ENCODE measurements at places on chromosomes 2 and 18.

DNA sequence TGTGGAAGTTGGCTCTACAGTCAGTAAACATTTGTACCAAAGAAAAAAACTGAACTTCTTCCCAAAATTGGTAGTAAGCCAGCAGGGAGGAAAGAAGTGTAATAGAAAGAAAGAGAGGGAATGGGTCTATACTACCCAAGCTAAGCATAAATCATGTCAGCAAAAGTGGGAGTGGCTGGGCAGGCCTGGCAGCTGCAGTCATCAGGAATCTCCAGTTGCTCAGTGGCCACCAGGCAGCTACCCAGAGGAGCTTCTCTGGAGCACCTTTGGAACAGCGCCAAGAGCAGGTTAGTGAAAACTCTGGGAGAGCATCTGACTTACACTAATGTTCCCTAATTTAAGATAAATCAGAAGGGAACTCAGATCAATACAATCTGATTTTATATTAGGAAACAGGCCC, 14.3 kb downstream of the FRZB start:
- peak; percentile 18 for DNase-seq

- no peak for DNase-seq
Observed at GRCh38 chr2:170394641-170395387, 216.9 kb downstream of the MYO3B start.

DNA sequence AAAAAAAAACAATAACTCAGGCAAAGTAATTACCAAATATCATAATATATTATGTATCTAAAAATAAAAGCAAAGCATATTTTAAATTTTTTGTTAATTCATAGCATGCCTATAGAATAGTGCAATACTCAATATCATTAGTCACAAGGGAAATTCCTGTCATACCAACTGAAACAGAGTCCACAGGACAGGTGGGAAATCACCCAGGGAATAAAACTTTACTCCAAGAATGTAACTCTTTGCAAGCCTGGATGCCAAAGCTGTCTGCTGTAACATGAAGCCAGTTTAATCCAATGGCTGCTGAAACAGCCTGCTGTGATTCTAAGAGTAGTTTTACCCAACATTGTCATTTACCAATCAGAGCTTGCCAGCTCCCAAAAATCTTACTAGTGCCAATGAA, 40.0 kb upstream of the SULT1C3 start:
- DNase-seq, result peak; percentile 67

DNA sequence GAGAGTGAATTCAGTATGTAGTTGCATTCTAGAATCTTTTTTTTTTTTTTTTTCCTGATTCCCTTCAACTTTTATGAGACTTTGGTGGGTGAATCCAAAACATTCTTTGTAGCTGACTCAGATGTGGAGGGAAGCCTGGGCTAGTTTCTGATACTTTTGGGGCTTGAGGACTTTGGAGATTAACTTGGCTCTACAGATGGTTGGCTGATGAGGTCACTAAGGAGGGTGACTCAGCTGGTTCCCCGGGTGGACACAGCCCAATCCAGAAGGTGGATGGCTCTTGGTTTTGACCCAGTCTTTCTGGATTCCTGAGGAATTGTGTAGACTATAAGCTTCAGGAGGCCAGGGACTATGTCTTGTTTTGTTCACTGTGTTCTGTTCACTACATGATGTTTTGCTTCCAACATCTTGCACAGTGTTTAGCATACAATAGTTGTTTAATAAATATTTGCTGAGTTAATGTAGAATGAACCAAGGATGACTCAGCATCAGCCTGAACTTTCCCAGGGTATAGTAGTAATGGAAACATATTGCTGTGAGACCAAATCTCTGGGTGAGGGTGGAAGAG, 30.5 kb downstream of the LAMA3 start:
- peak; percentile 99 for DNase-seq

DNA sequence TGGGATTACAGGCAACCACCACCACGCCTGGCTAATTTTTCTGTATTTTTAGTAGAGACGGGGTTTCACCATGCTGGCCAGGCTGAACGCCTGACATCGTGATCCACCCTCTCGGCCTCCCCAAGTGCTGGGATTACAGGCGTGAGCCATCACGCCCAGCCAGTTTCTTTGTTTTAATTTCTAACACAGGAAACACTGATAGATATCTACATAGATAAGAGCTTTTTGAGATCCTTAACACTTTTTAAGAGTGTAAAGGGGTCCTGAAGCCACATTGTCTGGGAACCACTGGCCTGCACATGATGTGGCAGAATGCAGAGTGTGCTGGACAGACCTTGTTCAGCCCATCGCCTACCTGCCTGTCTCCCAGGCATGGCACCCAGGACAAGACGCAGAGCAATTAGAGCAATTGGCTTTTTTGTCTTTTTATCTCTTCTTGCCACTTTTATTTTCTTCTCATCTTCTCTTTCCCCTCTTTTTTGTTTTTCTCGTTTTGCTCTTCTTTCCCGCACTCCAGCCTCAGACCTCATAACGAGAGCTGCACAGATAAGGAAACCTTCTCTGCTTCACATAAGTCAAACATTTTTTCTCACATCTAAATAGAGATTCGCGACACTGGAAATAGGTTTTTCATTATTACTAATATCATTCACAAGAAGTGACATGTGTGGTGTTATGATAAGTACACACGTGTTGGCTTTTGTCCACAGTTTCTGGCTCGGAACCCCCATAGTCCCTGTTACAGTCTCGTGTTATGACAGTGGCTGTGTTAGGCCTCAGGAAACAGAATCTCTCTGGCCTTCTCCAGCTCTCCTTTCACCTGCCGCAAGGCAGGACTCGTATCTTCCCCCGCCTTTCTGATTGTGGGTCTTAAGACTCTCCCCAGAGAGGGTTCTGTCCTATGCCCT, 25.2 kb upstream of the GPR55 start:
- no peak for DNase-seq

DNA sequence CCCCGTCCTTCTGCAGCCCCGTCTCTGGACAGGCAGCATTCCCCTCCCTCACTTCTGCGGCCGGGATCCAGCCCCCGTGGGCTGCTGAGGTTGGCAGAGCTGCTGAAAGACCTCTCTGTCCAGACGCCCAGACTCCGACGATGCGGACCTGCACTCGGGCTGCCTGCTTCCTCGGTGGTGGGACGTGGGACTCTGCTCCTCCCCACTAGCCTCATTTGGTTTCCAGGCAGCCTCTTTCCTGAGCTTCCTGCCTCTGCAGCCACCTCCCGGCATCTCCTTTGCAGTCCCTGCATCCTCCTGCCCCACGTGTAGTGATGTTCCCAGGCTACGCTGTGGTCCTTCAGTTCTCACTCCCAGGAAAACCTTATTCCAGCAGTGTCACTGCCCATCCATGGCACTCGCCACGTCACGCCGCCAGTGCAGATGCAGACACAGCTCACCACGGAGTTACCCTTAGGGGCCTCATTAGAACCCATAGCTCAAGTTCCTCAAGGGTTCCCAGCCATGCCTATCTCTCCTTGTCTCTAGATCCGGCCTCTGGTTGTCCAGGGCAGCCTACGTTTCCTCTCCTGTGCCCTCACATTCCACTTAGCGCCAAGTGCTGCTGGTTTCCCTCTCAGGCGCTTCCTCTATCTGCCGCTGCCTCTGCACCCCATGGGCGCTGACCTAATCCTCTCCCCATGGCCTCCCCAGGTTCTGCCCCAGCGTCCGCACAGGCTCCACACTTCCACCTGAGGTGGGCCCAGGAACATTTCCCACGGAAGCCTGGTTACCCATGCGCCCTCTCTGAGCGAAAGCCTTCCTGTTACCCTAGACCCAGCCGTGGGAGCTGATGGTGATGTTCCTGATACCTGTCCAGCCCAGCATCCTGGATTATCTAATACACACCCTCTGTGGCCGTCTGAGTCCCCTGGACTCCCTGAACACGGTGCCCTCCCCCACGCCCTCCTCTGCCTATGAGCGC, 318.3 kb upstream of the MYT1L start:
- no peak for DNase-seq

DNA sequence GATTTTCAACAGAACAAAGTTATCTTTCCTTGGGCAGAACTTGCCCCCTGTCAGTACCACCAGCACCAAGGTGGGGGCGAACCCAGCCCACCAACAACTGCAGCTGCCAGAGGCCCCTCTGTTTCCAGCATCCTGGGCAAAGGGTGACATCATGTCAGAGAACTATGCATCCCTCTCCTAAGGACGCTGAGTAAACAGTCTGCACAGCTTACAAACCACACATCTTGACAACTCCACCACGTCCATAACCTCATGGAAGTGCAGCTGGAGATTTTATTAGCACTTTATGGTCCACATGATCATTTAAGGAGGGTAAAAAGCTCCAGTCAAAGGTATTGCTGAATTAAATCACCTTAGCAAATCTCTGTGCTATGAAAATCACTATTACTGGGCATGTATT, 40.4 kb downstream of the PIEZO2 start:
- no peak for DNase-seq

DNA sequence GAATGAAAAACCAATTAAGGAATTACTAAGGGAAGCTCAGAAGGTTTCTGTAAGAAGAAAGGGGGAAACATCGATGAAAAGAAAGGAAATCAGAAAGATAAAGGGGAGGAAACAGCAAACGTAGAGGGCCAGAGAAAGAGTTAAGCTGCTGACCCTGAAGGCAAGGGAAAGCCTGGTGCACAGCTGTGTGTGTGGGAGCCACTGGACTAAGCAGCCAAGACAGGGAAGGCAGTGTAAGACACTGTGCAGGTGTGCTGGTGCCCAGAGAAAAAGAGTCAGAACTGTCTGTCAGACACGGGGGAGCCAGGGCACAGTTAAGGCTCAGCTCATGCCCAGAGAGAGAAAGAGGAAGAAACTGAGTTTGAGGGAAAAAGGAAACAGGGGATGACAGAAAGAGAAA, 104.0 kb downstream of the HIBCH start:
- DNase-seq, result no peak

- DNase-seq, result no peak
Observed at GRCh38 chr2:201203916-201204654, 21.1 kb downstream of the CASP10 start.

GRCh38 chr2:96315400-96316071, 9.6 kb upstream of the ITPRIPL1 start:
- peak; percentile 88 for DNase-seq

- DNase-seq, result no peak
Observed at GRCh38 chr2:96872591-96873349, 2.9 kb upstream of the SEMA4C start.

DNA sequence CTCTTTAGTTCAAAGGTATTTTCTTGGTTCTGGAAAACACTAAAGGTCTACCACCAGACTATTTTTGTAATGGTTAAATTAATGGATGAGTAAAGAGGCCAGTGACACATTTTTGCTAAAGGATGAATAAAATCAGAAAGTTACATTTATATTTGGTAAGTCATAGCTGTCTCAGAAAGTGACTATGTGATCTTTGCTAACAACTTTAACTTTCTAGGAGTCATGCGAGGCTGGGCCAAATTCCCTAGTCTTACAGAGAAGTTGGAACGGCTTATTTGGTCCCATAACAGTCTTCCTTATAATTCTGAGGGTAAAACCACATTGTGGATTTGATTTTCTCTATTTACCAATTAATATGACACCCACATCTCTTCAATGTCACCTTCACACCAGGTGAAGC, 198.1 kb downstream of the PDE1A start:
- no peak for DNase-seq

DNA sequence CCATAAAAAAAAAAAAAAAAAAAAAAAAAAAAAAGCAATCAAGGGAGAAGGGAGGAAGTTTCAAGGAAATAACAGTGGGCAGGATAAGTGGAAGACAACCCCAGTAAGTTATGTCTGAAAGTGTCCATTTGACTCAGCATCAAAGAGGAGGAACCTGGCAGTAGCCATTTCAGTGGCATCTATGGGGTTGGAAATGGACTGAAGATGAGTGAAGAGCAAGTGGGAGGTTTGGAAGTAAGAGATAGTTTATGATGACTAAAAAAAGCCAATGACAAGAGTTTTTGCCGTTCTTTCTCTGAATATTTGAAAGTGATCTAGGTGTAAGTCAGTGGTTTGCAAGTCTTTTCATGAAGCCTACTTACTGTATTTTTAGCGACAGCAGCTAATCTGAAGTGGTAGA, 9.2 kb upstream of the SELENOI start:
- no peak for DNase-seq

DNA sequence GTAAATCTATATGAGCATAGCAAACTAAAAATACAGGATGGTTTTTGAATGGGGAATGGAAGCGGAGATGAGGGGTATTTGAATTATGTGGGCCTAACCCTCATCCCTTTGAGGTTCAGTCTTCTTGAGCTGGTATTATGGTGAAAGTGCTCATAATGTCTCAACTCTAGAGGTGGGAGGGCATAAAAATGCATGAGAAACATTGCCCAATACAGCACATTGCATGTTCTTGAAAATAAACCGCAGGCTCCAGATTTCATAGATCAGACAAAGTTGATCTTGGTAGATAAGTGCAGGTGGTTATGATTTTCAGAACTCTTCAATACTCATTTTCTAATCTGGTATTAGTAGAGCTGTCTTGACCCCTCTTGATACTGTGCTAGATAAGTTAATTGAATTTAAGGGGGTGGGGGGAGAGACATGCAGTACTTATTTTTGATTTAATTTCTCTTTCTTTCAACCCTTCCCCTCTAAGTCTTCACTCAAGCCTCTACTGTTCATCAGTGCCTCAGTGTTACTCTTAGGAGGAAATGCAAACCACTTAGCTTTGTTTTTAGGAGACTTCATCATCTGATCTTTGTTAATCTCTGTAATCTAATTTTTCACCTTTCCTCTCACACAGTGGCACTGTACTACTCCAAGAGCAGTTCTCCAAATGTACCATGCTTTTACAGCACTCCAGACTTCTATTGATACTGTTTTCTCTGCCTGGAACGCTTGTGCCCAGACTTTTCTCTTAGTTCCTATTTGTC, 22.2 kb downstream of the XRCC5 start:
- no peak for DNase-seq

DNA sequence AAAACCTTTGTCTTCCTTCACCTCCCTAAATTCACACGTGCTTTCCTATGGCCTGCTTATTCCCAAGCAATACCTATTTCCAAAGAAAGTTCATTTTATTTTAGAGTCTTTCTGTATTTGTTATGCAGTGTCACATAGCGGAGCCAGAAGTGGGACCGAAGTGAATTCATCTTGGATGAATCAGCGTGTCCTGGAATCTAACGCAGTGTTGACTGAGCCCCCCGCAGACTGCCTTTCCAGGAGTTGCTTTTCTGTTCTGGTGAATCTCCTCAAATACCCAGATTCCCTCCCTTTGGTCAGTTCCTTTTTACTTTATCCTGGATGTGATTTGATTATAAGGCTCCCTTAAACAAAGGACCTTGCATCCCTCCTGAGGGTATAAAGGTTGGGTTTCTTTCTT, 10.8 kb downstream of the ALPP start:
- peak; percentile 73 for DNase-seq

GRCh38 chr2:34254272-34254878, 655.3 kb upstream of the FAM98A start:
- no peak for DNase-seq

DNA sequence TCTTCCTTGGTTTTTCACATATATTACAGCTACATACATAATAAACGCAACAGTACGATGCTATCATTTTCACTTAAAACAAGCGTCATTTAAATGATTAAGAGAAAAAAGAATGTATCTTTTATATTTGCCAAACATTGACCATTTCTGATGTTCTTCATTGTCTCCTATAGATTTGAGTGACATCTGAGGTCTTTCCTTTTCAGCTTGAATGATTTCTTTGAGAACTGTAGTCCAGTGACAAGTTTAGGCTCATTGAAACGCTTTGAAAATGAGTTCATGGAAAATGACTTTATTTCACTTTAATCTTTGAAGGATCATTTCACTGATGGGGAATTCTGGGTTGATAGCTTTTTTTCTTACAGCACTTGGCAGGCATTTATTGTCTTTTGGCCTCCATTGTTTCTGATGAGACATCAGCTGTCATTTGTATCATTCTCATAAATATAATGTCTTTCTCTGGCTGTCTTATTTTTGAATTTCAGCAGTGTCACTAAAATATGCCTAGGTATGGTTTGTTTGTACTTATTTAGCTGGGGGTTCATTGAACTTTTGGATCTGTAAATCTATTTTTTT, 10.9 kb downstream of the TGIF1 start:
- no peak for DNase-seq

All from A172 (cell line).